CD4-positive, alpha-beta T cell treated with Interleukin-15 for 1 hour (primary cell): ENCODE measurements at places on chromosomes 6 and 20.

- DNase-seq, result no peak
Measured at GRCh38 chr20:39394461-39394860, 432.3 kb downstream of the DHX35 start.

GRCh38 chr6:128252341-128253176 lies 267.8 kb downstream of the PTPRK start:
- DNase-seq, result no peak

DNA sequence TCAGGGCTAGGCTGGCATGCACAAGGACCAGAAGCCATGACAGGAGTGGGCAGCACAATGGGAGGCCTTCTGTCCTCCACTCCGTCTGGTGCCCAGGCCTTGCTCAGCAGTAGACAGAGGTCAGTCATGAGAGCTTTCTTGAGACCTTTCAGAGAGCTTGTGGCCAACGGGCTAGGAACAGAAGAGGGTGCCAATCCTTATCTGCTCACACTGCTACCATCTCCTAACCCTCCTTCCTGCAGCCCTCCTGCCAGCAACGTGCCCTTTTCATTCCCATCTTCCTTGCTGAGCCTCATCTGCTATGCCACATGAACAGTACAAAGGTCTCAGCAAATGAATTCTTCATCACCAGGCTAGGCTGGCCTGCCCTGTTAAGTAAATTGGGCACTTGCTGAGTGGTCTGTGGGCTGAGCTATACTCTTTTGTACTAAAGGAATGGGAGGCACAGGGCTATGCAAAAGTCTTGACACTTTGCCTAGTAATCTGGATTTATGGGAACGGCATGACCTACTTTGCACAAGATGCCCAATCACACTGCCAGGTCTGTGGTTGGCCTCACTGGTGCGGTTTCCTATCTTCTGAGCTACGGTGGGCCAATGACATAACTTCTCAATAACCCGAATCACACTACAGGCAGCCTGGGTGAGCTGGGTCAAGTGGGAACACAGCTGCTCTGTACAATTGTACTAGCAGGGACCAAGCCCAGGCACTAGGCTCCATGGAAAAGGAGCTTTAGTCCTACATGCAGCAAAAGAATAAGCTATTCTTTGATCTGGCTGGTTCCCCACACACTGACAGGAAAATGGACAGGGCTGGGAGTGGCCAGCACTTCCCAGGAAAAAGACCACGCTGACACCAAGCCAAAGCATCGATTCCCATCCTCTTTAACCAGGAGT lies 47.8 kb downstream of the ELOVL5 start:
- DNase-seq, result peak; percentile 45

DNA sequence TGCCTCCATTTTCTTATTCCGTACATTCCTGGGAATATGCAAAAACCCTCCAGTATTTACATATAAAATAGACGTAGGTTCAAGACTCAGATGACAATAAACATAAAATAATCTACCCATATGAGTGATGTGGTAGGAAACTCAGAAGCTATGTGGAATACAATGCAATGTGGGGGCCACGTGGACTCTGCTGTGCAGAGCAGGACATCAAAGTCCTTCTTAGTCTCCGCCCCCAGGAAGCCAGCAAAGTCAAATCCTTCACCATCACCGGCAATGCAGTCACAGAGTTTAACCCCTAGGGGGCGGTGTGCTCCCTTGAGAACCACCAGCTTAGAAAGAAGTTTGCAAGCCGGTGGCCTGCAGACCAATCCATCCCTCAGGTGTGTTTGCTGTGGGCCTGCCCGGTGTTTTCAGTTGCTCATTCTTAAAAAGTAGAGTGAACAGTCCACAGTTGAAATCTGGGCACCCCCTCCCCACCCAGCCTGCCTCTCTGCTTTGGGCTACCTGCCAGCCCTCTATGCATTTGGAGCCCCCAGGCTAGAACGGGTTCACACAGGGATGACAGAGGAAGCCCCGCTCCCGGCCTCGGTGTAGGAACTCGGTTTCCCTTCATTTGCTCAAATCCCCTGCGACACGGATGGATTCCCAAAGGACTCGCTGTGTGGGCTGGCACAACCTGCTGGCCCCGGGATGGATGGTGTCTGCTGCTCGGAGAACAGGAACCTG lies 59.9 kb downstream of the SULF2 start:
- peak; percentile 84 for DNase-seq

- no peak for DNase-seq
Measured at GRCh38 chr6:79001415-79001814, 76.6 kb downstream of the PHIP start.

DNA sequence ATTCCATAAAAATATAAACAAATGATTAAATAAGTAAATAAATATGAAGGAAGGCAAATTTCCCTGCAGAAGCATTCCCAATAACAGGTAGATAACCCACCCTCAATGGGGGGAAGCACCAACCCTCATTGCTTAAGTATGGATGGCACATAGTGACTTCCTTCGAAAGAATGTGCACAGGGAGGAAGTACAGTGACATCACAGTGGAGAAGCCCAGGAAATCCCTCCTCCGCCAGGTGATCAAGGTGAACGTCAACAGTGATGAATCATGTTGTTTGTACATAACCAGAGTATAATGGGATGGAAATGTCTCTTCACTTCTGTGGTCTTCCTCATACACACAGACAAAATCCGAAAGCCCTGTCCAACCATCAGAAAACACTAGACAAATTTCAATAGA lies 267.9 kb downstream of the THBS2 start:
- DNase-seq, result no peak

- no peak for DNase-seq
Measured at GRCh38 chr6:40722553-40723258, 135.5 kb upstream of the LRFN2 start.

DNA sequence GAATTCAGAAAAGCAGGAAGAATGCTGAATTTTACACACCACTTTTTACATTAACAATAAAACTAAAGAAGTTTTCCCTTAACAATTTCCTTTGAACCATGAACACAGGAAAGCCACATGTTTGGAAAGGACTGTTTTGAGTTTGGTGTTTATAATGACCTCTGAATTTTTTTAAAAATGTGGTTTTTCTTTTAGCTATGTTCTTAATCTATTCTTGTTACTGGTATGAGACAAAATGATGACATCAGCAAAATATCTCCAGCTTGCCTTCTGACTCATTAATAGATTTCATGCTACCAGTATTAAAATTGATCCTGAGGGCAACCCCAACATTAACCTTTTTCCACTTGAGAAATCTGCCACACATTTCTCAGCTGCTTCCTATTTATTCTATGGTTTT lies 217.5 kb upstream of the THEMIS start:
- DNase-seq, result no peak

DNA sequence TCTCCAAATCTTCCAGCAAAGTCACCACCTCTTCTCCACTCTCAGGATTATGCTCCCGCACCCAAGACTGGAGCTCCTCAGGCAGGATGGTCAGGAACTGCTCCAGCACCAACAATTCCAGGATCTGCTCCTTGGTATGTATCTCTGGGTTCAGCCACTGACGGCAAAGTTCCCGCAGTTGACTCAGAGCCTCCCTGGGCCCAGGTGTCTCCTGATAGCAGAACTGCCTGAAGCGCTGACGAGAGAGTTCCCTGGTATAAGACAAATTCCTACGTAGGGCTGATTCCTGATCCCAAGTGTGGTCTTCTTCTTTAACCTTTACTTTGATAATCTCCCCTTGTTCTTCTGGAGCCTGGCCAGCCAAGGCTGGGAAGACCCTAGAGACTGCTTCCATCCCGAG lies 60.6 kb downstream of the GPX5 start:
- no peak for DNase-seq

DNA sequence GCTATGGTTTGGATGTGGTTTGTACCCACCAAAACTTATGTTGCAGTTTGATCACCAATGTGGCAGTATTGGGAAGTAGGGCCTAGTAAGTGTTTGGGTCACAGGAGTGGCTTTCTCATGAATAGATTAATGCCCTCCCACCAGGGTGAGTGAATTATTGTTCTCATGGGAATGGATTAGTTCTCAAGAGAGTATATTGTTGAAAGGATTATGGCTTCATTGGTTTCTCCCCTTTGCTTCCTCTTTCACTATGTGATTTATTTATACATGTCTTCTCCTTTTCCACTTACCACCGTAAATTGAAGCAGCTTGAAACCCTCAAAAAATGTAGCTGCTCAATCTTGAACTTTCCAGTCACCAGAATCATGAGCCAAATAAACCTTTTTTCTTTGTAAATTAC lies 10.8 kb downstream of the UFL1 start:
- DNase-seq, result no peak

DNA sequence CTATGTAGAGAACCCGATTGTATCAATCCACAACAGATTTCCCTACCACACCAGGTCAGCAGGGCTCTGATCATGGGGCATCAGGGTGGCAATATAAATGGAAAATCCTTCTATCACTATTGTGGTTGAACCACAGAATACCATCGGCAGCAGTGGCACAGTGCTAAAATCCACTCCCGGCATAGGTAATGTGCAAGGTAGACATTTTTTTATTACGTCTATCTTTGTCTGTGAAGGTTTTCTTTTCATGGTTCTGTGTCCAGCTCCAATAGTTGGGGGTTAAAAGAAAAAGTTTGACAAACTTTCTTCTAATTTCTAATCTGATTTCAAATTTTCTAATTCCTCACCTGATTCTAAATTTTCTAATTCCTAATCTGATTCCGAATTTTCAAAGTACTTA lies 302.7 kb upstream of the PREP start:
- no peak for DNase-seq

DNA sequence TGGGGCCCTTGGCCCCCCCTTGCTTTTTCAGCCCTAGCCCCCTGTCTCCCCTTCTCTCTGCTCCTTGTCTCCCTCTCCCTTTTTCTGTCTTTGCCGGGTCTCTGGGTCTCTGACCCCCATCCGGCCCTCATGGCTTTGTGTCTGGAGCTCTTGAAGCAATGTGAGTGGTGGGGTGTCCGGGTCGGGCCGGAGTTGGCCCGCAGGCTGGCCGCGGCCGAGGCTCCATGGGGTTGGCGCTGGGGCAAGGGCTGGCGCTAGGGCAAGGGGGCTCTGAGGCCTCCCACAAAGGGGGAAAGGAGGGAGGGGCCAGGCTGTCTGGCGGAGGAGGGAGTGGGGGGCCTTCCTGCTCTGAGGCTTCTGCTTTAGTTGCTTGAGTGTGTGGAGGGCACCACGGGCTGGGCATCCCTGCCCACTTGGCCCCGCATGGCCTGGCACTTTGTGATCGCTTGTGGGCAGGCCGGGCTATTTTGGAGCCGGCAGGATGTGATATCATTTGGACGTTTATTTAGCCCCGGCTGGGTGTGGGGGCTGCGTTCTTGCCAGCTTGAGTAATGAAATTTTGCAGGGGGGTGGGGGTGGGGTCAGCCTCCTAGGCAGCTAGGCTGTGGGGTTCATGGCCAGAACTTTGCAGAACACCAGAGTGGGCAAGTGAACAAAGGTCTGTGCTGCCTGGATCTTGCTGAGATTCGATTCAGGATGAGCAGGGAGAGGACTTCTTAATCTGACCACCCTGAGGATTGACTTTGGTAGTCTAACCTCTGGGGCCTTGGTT lies 78.7 kb upstream of the MYL9 start:
- peak; percentile 25 for DNase-seq
